ENCODE measurements at places on chromosomes 2 and 18.

GRCh38 chr2:129008881-129009554 lies 690.4 kb upstream of the HS6ST1 start:
- no peak for DNase-seq

GRCh38 chr2:205628422-205628821 lies 53.9 kb upstream of the NRP2 start:
- DNase-seq: no peak

GRCh38 chr2:162537651-162538050 lies 193.7 kb downstream of the GCA start:
- no peak for DNase-seq

DNA sequence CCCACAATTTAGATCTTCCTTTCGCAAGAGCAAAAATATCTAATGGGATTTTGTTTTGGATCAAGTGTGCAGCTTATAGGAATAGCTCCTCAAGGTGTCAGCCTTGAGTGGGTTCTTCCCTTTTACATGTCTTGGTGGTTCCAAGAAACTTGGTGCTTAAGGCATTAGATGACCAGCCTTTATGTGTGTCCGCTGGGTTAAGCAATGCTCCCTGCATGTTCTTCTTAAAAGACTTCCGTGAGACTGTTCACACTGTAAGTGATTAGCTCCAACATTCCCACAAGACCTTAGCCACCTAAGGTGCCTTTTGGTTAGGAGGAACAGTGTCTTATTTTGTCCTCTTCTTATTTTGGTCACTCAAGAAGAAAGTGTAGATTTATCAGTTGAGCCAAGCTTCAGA lies 44.3 kb upstream of the GPR39 start:
- DNase-seq: no peak

- DNase-seq: no peak
Measured at GRCh38 chr2:216354306-216354705, 18.0 kb downstream of the MARCHF4 start.

DNA sequence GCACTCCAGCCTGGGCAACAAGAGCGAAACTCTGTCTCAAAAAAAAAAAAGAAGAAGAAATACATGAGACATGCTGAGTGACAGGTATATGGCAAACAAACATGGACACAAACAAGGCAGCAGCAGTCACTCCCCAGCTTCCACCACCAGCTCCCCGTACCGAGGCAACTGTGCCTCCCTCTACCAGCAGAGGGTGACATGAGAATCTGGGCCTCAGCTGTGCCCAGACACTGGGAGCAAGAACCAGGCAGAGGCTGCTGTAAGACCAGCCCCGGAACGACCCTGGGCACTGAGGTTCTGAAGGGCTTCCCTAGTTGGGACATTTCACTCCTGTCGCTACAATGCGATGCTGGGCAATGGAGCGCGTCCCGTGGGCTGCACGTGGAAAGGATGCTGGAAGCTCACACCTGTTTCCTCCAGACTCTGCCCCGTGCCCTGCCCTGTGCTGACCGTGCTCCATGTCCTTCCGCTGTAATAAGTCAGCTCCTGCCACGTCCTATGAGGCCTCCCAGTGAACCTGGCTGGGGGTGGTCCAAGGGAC lies 37.1 kb downstream of the BOK start:
- DNase-seq: no peak

DNA sequence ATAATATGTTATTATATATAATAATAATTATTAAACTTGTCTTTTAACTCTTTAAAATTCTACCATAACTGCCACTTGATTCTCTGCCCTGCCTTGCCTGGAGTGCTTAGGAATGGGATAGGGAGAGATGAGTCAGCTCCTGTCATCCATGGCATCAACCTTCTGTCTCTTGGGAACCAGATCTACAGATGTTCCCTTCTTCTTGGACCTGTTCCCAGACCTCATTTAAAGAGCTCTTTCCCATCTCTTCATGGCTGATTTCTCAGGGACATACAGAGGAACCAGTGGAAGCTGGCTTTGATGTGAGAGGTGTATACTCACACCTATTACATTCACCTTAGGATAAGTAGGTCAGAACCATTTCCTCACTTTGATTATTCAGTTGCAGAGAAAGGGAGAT lies 155.3 kb upstream of the MYO3B start:
- DNase-seq: no peak

DNA sequence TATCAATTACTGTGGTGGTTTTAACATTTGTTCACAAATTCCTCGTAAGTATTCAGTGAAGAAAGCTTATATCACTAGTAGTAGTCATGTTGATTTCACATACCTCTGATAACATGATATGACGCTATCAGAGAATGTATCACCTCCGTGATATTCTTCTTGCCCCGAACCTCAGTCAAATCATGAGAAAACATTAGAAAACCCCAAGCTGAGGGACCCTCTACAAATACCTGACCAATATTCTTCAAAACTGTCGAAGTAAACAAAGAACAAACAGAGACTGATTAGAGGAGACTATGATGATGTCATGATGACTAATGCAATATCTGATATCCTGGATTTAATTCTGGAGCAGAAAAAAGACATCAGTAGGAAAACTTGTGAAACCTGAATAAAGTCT lies 85.6 kb upstream of the SPOPL start:
- no peak for DNase-seq

GRCh38 chr18:54117853-54118773 lies 106.4 kb downstream of the MBD2 start:
- no peak for DNase-seq

GRCh38 chr2:224127871-224128501 lies 88.9 kb upstream of the SERPINE2 start:
- DNase-seq: no peak

GRCh38 chr2:9326975-9327374 lies 96.4 kb downstream of the ITGB1BP1 start:
- DNase-seq: no peak

GRCh38 chr2:202046572-202046971 lies 12.9 kb downstream of the FZD7 start:
- no peak for DNase-seq

DNA sequence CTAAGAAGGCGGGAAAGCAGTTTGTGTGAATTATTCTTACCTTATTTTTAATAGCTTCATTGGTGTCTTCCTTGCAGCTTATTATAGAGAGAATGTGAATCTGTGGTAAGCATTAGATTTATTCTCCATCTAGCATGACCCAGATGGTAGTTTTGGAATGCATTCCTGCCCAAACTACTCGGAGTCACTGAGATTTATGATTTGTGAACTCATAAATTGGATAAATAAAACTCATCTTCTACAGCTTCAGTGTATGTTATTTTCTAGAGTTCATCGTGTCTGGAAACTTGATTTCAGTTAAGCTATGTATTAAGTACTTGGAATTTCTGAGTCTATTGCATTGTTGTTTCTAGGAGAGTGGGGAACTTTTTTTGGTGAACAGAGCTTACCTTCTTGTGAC lies 170.5 kb downstream of the FAM210A start:
- DNase-seq: no peak

GRCh38 chr2:149413487-149413886 lies 83.1 kb downstream of the LYPD6 start:
- no peak for DNase-seq

- DNase-seq: no peak
Measured at GRCh38 chr2:127531221-127531648, 4.2 kb upstream of the MYO7B start.
